ENCODE measurements at places on chromosomes 7 and 10.

DNA sequence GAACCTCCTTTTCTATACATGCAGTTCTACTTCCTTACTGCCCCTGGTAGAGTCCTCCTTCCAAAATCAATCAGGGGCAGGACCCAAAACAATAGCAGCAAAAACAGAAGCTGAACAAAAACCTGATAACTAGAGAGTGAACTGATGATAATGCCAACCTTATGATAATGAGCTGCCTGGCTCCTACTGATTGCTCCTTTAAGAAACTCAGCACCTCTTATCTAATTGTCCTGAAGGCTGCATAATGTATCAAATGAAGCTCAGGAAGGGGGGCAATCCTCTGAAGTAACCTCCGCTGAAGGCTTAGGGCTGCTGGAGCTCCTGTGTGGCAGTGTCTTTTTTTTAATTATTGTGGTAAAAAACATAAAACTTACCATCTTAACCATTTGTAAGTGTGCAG is 257.0 kb downstream of the PHTF2 start:
- DNase-seq: no peak

DNA sequence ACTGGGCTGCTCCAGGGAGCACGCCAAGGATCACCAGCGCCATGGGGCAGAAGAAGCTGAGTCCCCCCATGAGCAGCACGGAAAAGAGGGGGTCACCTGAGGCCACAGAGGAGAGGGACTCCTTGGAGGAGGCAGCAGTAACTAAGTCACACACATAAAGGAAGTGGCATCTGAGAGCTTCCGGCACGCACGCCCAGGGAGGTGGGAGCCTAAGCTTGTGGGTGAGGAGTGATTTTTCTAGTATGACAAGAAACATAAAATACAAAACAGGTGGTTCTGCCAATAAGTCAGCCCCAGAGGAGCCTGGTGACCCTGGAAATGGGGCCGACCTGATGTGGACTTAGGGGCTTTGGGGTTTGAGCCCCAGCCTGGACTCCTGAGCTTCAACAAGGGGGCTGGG is 60.8 kb downstream of the CARD11 start:
- DNase-seq: no peak

GRCh38 chr7:22851145-22851544 is 28.5 kb upstream of the TOMM7 start:
- no peak for DNase-seq

- DNase-seq: no peak
Measured at GRCh38 chr7:13416071-13416470, 573.4 kb downstream of the ETV1 start.

- no peak for DNase-seq
Measured at GRCh38 chr10:61890430-61890829, 11.1 kb upstream of the ARID5B start.

DNA sequence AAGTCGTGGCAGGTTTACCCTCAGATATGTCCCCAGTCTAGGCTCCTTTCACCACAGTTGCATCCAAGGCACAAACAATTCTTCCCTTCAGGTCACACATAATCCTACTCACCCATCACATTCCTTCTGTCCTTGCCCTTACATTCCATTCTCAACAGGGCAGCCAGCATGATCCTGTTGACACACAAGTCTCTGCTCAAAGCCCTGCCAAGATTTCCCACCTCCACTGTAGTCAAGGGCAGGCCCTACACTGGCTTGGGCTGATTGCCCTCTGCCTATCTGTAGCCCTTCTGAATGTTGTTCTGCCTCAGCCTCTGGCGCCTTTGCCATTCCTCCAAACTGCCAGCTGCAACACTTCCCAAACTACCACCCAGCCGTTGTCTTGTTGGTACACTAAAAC is 187.9 kb upstream of the AKR1E2 start:
- no peak for DNase-seq
